ENCODE measurements at places on chromosomes 5 and 9.

DNA sequence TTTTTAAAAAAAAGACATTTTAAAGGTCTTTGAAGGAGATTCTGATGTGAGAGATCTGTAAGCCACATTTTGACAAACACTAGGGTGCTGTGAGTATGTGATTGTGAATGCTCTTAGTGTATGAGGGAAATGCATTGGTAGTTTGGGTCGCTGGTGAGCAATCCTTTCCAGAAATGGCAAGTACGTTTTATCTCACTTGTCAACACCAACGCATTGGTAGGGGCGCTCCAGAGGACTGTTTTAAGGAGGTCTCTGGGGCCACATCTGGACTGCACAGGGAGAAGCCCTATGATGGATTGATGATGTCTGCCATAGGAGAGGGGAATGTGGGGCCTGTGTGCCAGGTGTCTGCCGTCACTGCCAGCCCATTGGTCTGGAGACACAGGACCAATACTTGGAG is 522.6 kb downstream of the BNC2 start:
- DNase-seq = no peak

DNA sequence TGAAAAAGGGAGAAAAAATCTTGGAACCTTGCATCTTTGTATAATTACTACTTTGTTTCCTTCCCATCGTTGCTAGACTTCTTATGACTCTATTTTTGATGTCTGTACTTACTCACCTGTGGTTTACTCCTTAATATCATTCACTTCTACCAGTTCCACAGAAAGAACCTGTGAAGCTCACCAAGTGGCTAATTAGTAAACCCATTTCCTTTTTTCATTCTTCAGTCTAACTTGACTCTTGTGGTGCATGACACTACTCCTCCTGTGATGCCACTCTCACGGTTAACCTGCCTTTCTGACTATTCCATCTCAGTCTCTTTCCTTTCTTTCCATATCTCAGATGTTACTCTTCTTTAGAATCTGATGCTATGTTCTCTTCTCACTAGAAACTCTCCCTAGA is 14.6 kb downstream of the RECK start:
- no peak for DNase-seq

- no peak for DNase-seq
Observed at GRCh38 chr9:71352837-71353236, 231.4 kb upstream of the TRPM3 start.

GRCh38 chr5:411728-412127 is 31.2 kb upstream of the EXOC3 start:
- DNase-seq = no peak

GRCh38 chr5:126004636-126005035 is 418.6 kb upstream of the GRAMD2B start:
- DNase-seq = no peak

DNA sequence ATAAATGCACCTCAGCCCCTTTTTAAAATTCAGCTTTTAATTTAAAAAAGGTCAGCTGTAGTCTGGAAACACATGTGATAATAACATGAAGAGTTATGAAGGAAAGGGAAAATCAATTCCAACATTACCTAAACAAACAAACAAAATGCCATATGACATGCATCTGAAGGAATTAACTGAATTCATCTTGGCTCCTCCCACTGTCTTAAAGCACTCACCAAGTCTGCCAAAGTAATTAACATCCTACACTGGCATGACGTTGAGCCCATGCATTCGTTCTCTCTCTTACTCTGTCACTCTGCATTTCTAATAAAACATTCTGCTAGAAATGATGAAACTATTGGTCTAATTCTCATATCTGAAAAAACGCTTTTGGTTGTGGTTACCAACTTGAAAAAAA is 37.7 kb downstream of the TSSK1B start:
- no peak for DNase-seq

DNA sequence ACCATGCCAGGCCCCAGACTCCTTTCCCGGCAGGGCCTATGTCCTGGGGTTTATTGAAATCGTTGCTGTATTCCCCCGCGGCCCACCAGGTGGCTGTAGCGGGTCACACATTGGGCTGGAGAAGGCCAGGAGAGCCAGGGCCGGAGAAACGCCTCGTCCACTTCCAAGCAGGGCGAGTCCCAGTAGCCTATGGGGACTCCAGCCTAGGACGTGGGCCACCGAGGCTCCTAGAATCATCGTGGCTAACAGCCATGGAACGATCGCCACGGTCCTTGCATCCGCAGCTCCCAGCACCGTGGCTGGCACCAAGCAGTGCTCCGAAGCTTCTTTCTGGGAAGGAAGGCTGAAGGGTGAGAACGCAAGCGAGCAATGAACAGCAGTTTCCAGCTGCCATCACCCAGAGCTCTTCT is 87.7 kb downstream of the ENTREP1 start:
- no peak for DNase-seq
